ENCODE measurements at places on chromosomes 11 and 22.

DNA sequence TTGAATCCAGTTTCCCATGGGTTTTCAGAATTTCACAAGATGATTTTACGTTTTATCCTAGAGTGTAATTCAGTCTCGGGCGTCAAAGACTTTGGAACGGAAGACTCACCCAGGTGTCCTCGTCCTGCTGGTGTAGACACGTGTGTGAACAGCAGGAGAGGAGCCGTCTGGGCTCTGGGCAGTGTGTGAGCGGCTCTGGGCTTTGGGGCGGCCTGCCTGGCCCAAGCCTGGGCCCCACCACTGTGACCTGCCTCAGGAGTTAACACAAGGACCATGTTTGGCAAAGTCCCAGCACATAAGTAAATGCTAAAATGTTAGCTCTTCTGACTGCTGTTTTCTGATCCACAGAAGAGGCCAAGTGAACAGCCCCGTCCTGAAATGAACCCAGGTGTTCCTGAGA is 1093.3 kb downstream of the BRD1 start:
- DNase-seq = no peak

DNA sequence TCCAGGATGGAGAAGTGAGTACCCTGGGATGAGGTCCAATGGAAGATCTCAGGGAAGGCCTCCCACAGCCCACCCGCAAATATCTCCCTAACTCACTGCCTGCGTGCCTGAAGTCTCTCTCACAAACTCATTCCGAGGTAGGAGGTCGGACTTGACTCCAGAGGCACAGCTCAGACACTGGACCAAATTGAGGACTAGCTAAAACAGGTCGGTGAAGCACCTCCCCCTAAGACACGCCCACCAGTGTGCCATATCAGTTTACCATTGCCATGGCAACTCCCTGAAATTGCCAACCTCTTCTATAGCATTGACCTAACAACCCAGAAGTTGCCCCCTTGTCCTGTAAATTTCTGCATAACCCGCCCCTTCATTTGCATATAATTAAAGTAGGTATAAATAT is 17.5 kb downstream of the RPL3 start:
- DNase-seq = no peak

GRCh38 chr11:69211920-69212797 is 56.4 kb downstream of the SMIM38 start:
- no peak for DNase-seq

GRCh38 chr11:117072517-117073461 is 25.4 kb downstream of the SIK3 start:
- DNase-seq = peak; percentile 43

DNA sequence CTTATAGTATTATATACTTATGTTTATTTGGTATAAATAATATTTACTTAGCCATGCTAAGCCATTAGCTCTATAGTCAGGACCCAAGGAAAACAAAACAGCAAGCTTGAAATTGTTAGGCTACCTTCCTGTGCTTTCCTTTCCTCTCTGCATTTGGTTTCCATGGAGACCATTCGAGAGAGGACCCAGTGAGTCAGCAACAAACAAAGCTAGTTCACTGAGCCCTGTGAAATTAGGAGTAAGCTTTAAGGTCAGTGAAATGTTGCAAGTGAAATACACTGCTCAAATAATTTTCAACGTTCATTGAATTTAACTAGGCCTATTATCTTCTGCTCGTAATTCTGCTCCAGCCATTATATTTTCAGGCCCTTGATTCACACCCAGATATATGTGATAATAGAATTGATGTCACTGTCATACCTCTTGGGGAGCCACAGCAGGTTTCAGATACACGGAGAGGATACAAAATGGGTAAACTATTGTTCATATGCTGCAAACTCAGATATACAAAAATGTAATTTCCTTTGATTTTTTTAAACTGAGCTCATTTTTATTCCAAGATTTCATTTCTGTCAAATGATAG is 9.1 kb upstream of the OR10D3 start:
- no peak for DNase-seq

- no peak for DNase-seq
Observed at GRCh38 chr11:504053-504993, 2.7 kb downstream of the RNH1 start.

GRCh38 chr22:30893434-30894370 is 74.9 kb downstream of the MORC2 start:
- peak; percentile 1 for DNase-seq

GRCh38 chr11:46277313-46277621 is 195 bp upstream of the CREB3L1 start:
- no peak for DNase-seq

DNA sequence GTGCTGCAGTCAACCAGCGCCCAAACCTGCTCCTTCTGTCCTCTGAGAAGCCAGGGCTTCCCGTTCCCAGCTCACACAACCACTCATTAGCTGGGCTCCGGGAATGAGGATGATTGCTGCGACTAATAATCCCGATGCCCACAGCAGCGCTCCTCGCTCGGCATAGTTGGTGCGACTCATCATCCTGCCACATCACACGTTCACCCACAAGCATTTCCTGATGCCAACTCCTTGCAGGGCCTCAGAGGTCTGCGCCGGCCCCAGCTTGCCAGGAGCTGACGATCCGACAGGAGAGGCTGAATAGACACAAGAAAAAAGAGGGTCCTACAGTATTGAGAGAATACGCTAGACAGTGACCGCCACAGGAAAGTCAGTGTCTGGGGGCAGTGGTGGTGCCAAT is 10.6 kb upstream of the CSNK1E start:
- DNase-seq = no peak

DNA sequence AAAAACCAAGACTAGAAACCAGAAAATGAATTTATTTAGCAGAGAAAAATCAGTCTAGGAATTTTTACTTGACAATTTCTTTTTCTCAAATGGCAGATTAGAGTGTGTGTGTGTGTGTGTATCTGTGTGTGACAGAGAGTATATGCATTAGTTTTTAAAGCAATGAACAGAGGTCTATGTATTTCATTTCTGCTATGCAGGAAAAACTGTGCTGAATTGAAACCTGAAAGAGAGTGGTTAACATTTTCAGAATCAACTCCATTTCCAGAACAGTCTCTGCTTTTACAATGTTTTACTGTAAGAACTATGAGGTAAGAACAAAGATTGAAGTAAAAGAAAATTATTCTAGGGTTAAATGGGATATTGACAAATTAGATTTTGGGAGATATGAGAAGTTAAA is 114.8 kb downstream of the GRM5 start:
- no peak for DNase-seq

DNA sequence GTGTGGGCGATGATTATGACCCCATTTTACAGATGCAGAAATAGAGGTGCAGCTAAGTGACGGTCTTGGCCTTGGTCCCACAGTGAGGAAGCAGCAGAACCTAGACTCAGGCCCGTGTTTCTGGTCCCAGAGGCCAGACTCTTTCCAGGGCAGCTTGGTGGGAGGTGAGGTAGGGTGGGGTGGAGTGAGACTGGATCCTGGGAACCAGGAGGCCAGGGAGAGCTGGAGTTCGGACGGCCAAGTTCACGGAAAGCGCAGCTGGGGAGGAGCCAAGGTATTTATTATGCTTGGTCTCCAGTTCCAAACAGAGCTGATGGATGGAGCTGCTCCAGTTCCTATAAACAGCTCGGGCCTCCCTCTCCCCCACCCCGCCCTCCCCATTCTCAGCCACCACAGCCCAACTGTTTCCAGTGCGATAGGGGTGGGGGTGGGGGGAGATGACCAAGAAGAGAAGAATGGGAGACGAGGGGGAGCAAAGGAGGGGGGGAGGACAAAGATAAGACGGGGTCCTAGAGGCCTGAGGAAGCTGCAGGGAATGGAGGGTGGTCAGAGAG is 16.2 kb downstream of the LRRC32 start:
- no peak for DNase-seq

- DNase-seq = no peak
Observed at GRCh38 chr11:73814812-73815211, 27.1 kb downstream of the MRPL48 start.

DNA sequence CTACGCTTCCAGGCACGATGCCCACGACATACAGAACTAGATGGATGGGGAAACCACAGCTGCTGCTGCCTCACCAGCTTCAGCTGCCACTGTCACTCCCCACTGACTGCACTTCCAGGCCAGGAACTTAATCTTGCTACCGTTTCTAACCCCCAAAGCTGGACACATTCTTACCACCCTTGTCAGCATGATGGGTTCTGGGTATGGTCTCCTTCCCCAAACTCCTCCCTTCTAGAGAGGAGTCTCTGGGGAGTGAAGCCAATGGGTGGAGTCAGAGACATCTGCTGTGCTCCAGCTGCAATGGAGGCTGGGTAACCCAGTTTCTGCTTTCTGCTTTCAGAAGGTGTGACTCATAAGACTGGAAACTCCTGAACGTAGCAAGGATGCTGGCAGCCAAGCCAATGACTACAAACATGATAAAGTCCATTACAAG is 87.0 kb upstream of the THY1 start:
- DNase-seq = no peak

DNA sequence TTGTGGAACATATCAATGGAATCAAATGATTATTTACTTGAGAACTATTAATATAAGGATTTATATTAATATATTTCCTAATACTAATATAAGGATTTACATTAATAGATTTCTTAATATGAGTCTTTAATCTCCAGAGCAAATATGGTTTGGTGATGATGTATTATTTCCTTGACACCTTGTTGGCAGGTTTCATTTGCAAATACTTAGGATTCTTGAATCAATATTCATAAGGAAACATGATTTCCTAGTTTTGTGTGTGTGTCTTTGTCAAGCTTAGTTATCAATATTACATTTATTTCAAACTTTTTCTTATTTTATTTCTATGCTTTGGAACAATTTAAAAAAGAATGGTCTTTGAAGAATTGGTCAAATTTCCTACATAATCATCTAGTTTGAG is 138.5 kb downstream of the RAB38 start:
- no peak for DNase-seq

GRCh38 chr11:120977266-120978137 is 46.4 kb upstream of the TBCEL start:
- no peak for DNase-seq

DNA sequence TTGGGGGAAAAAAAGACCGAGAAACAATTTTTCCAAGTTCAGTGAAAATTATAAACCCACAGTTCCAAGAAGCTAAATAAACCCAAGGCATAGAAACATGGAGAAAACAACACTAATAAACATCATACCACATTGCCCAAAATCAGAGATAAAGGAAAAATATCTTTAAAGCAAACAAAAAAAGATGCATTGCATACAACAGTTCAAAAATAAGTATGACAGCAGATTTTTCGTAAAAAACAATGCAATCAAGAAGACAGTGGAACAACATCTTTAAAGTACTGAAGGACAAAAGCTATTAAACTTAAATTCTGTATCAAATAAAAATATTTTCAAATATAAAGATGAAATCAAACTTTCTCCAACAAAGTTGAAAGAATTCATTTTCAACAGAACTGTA is 921.3 kb downstream of the METTL15 start:
- DNase-seq = no peak

GRCh38 chr11:116231543-116231942 is 541.2 kb downstream of the BUD13 start:
- DNase-seq = no peak

- DNase-seq = no peak
Observed at GRCh38 chr11:83508804-83509203, 222.6 kb upstream of the CCDC90B start.

DNA sequence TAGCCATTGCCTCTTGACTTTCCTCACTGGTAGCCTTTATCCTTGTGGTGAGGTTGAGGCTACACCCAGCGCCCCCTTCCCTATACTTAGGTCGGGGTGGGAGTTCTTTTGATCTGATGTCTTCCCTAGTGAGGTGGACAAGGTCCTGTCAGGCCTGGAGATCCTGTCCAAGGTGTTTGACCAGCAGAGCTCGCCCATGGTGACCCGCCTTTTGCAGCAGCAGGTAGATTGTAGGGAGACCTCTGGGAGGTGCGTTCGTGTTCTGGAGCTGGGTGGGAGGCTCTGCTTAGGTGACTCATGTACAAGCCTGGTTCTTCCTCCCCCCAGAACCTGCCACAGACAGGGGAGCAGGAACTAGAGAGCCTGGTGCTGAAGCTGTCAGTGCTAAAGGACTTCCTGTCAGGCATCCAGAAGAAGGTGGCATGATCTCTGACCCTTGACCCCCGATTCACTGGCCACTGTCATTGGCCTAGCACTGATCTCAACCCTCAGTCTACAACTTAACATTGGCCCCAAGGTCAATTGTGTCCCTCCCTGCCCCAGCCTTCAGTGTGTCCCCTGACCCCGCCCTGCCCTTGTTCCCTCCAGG is 4.9 kb downstream of the INPPL1 start:
- no peak for DNase-seq

DNA sequence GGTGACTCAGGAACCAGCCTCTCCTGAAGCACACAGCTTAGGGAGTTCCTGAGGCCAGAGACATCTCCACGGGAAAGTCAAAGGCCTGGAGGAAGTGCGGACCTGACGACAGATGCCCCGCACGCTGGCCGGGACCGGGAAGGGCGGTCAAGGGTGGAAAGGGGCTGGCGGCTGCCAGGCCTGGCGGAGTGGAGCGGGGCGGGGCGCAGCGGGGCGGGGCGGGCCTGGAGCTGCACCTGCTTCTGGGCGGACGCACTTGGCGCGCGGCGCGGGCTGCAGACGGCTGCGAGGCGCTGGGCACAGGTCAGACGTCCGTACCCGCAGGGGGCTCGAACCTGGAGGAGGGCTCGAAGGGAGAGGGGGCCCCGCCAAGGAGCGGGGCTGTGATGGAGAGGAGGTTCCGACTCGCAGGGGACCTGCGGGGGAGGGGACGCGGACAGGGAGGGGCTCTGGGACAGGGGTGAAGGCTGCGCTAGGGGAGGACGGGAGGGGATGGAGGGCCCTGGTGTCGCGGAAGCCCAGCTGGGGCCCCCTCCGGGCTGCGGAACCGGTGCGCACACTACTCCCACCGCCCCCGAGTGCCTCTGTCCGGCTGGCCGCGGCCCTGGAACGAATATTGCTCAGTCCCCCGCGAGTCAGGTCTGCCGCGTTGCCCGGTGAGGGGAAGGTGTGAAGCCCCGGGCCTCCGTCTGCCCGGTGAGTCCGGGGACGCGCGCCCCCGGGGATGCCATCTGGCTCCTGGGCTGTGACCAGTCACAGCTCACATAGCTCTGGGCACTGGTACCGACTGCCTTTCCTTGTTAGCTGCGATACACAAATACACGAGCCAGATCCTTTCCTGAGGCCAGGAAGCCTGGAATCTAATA is at the start of gene TMEM45B:
TMEM45B (plus strand) TSS at position 253 of the 866 bp plus-strand sequence. CDS start 36,635 bp downstream, outside the sequence.
- DNase-seq = peak; percentile 20

GRCh38 chr11:14809466-14809865 is 82.6 kb downstream of the CYP2R1 start:
- DNase-seq = no peak

GRCh38 chr11:128715691-128716561 is 22.1 kb downstream of the FLI1 start:
- DNase-seq = peak; percentile 14

- DNase-seq = no peak
Observed at GRCh38 chr11:45652781-45653180, 12.6 kb downstream of the CHST1 start.

- DNase-seq = no peak
Observed at GRCh38 chr11:10894666-10895065, 36.8 kb upstream of the ZBED5 start.
